Stomach (tissue), 19 donors: ENCODE measurements at places on chromosomes 12 and 14.
A peak's percentile ranks its signal among the peaks of the same experiment; 100 is the strongest.

DNA sequence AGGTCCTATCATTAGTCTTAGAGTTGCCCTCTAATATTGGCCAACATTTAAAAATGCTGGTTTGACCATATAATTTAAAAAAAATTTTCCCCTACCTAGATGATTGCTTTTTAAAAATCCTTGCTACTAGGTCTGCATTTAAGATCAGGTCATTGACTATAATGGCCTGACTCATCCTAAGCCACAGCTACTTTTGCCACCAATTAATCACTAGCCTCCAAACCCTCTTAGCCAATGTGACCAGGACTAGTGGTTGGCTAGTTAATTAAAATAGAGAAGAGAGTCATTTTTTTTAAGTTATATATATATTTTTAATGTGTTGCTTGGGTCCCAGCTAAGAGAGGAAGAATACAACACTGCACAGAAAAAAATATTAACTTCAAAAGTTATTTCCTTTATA lies 57.5 kb downstream of the SOS2 start:
- no peak for DNase-seq

DNA sequence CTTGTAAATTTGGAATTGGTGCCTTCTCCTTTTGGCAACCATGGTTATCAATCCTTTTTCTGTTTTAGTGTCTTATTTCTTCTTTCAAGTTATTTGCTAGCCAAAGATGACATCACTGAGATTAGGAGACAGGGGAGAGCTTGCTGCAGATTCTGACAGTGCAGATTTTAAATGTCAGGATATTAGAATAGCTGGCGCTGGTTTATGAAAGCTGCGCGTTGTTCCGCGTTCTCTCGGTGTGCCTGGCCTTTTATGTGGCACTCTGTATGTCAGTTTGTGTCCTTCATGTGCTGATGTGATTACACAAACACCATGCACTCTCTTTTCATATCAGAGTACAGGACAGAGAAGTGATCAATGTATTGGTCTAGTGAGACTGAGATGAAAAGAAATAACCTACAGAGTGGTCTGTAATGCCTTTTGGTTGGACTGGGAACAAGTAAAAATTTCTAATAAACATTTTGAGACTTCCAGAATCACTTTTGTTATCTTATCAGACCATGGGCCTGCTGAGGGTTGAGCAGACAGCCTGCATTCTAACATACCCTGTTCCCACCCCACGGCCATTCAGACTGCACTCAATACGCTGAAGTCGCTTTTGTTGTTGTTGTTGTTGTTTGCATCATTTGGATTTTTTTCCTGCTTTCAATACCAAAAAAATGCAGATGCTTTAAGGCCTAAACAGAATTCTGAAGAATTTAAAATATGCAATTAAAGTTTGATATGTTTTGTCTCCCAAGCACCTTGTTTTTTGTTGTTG lies 49.7 kb upstream of the TRAF3 start:
- DNase-seq: no peak

DNA sequence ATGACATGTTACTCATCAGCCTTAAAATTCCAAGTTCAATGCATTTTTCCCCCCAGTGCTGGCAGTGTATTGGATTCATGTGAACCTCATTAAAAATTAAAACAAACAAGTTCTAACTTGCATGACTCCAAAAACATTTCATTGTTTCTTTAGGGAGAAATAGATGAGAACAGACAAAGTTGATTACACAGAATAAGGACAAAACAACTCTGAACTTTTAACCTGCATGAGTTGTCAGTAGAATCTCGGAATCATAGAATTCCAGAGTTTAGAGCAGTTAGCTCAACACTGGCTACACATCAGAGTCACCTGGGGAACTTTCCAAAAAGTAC lies 127.5 kb downstream of the TMX1 start:
- no peak for DNase-seq

DNA sequence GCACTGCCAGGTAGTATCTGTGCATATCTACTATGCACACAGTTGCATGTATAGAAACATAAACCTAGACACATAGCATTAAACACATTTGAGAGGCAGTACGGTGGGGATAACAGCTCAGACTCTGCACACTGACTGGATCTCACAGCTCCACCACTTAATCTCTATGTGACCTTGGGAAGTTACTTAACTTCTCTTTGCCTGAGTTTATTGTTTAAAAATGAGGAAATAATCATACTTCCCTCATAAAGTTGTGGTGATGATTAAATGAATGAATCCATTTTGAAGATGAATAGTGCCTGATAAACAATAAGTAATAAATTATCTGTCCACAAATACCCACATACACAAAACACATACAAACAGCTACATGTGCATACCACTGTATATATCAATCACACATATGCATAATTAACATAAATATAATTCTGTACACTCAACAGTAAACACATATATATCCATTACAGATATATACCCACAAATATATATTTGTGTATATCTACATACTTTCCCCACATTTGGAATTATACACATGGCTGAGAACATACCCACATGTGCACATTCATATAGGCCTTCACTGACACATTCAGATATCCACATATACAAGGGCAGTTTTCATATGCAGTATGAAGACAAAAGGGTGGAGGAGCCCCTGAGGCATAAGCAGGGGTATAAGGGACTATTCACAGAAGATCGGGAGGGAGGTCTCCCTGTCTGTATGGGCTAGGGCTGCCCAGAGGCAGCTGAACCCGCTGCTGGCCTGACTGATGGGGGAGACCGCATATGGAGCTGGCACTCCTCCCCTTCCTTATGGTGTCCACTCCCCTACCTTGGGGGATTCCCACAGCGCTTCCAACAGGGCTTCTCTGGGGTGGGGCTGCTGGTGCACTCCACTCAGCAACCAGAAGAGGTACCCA lies 5.9 kb downstream of the CDH24 start:
- DNase-seq: no peak

GRCh38 chr12:124125203-124125871 lies 152.3 kb downstream of the ZNF664 start:
- DNase-seq: no peak

GRCh38 chr14:22974530-22975313 lies 7.6 kb downstream of the AJUBA start:
- peak; percentile 10 for DNase-seq

- no peak for DNase-seq
Observed at GRCh38 chr12:113781415-113782198, 184.5 kb downstream of the RBM19 start.

- DNase-seq: no peak
Observed at GRCh38 chr14:49494836-49495235, 91.3 kb downstream of the RPS29 start.

DNA sequence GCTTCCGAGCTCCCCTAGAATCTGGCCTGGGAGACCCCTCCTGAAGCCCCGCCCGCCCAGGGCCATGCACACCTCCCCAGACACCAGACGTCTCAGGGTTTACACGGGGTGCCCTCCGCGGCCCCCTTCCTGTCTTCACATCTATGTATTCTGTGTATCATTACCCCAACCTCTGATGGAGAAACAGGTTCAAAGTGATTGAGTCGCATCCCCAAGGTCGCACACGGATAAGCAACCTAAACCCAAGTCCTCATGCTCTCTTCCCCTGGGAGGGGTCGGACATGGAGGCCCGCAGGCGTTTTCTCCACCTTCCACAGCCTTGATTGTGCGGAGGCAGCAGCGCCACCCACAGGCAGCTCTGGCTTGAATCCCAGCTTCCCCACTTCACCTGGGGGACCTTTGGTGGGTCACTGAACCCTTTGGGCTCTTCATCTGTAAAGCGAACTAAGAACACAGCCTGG lies 237.3 kb downstream of the BCL11B start:
- DNase-seq: no peak

- no peak for DNase-seq
Observed at GRCh38 chr12:98939350-98939749, 294.3 kb downstream of the APAF1 start.

DNA sequence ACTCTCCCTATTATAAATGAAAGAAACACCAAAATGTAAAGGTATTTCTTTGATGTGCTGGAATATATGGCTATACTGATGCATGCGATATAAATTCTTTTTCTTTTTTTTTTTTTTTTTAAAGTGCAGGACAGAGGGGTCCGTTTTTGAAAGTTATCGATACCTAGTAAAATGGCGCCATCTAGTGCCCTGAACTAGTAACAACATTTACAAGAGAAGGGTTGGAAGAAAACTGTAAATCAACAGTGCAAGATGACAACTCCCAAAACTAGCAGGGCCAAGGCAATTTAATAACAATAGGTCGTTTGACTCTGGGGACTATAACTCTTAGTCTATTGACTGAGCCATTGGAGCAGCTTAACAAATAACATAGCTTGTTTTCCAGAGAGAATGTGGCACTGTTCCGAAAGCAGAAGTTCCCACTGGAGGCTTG lies 137.7 kb downstream of the SPTSSA start:
- DNase-seq: peak; percentile 78

DNA sequence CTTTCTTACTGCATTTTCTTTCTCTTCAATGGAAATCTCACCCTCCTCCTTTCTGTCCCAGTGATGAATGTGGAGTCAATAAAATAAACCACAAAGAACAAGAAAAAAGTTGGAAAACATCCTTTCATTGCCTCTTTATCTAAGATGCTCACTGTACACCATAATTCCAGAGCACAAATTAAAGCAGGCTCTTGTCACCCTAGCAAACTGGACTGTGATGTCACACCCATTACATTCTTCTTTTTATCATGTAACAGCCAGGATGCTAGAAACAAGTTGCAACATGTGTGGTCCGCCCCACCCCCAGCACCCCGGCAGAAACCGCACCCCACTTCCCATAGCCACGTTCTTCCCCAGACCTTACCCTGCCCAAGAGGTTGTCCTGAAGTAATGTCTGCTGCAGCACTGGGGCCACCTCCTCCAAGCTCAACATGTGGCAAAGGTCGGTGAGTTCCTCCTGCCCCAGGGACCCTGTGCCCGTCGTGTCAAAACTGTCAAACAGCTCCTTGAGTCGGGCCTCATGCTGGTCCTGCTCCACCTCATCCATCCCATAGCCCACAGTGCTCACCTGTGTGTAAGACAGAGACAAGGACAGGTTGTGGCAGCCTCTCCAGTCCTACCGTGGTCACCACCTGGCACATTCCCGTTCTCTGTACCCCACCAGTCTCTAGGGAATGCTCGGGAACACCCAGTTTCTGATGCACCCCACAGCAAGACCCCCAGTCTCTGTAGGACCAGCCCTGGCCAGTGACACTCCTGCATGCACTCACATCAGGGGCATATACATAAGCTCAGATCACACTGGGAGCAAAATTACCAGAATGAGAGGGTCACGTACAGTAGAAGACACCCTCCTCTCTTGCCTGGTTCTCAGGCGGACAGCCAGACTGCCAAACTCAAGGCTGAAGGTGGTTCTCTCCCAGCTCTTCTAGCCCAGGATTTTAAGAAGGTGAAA lies 9.2 kb downstream of the NIN start:
- peak; percentile 41 for DNase-seq

DNA sequence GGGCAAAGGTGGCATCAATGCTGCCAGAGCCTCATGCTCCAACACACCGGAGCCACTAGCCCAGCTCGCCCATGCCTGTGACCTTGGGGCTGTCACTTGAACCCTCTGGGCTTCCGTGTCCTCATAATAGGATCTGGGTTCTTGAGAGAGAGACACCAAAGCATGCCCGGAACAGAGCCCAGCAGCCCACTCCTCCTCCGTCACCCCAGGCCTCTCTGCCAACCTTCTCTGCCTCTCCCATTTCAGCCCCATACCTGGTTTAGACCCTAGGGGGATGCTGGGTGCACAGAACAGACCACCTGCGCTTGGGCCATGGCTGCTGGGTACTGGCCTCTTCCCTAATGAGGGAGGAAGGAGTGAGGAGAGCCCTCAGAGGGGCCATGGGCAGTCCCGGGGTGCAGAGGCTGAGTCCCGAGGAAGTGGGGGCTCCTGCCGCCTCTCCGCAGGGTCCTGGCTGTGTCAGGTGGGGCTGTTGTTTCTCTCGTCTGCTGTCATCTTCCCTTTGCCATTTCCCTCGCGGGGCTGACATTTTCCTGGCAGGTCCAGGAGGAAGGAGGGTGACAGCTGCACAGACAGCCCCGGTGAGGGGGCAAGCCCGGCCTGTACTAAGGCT lies 172.4 kb upstream of the RTL1 start:
- DNase-seq: no peak

GRCh38 chr12:80196419-80196818 lies 97.1 kb downstream of the OTOGL start:
- DNase-seq: no peak

- DNase-seq: peak; percentile 13
Observed at GRCh38 chr14:72743626-72744025, 150.3 kb downstream of the DPF3 start.

GRCh38 chr12:122614839-122615238 lies 87.8 kb downstream of the KNTC1 start:
- DNase-seq: no peak

DNA sequence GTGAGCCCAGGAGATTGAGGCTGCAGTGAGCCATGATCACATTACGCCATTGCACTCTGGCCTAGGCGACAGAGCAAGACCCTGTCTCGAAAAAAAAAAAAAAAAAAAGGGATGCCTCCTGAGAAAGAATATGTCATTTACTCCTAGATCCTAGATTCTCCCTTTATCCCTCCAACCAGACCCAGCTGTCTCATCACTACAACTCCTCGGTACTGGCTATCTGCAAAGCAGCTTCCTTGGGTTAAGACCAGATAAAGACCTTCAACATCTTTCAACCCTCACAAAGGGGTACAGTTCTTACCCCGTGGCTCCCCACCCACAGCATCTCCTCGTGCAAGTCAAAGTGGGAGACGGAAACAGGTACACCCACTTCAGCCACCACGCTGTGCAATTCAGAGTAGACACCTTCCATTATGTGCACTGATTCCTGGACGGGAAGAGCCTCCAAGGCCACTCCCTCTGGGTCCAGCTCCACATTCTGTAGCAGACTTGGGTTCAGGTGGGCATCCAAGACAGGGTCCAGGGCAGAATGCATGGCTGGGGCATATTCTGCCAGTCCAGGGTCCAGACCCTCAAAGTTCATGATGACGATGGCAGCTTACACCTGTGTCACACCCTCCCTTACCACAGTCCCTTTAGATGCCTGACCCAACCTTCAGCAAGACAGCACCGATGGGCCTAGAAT lies 1.1 kb downstream of the PAN2 start:
- no peak for DNase-seq

GRCh38 chr14:62655166-62655565 lies 390.1 kb downstream of the KCNH5 start:
- DNase-seq: no peak

DNA sequence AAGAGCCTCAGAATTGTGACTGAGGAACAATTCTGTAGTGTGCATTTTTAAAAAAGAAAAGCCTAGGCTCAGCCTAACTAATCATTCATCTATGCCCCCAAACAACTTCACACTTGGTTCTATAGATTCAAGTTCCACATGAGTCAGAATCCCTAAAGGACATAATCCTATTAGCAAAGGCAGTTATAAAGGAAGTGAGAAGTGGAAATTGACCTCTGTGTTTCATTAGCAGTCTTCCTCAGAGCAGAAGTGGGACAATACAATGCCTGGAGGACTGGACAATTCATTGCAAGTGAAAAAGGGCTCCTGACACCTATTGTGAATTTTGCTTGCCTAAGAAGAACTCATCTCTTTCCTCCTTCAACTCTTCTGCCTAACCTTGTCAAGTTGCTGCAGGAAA lies 222.3 kb downstream of the PTPRO start:
- DNase-seq: no peak
